NCI-H187 (cell line): ENCODE measurements at places on chromosomes 4 and X.

- DNase-seq, result no peak
Observed at GRCh38 chr4:181061787-181062186, 1181.4 kb upstream of the TENM3 start.

DNA sequence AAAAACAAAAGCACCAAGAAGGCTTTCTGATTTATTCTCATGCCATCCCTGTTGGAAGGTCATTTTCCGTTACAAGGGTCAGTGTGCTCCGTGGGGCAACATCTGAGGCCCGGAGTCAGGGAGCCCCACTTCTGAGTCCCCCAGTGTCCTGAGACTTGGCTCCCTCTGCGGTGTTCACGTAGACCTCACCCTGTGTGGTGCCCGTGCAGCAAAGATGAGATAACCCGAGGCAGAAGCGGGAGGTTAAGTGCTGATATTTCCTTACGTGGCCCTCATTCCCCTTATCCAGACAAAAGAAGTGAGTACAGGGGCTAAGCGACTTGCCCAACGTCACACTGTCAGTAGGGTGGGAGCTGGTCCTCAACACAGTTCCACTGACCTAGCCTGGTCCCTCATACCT is 3.5 kb downstream of the JAKMIP1 start:
- no peak for DNase-seq

DNA sequence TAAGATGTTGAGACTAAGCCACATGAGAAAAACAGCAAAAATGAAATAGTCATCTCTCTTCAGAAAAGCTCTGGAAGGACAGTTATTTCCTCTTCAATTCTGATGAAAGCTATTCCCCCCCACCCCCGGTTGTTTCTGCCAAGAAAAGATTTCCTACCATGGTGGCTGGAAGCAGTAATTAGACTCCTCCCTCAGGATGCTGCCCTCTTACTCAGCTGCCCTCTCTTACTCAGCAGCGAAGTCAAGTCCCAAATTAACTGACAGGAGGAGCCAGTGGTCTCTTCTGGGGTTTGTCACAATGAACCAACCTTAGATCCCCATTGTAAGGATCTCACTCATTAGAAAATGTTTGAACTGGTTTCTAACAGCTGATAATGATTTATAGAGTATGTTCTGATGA is 38.0 kb downstream of the GPM6B start:
- DNase-seq, result no peak

- no peak for DNase-seq
Observed at GRCh38 chr4:40990236-40990898, 224.0 kb downstream of the APBB2 start.

- no peak for DNase-seq
Observed at GRCh38 chrX:123740006-123740405, 7.2 kb upstream of the THOC2 start.

DNA sequence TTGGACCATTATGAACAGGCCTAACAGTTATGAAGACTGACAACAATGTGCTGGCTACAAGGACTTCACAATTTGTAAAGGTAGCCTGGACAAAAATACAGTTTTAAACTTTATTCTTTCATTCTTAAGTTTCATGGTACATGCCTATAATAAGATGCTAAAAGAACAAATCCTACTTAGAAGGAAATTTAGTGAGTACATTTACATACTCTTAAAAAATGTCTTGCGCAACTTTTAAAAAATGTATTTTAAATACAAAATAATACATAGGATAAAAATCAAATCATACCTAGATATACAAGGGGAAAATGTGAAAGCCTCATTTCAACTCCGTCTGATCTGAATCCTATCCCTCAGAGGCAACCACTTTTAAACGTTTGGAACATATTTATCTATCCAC is 200.7 kb upstream of the SPIN4 start:
- DNase-seq, result no peak

GRCh38 chr4:55358668-55359067 is 12.6 kb downstream of the SRD5A3 start:
- no peak for DNase-seq

DNA sequence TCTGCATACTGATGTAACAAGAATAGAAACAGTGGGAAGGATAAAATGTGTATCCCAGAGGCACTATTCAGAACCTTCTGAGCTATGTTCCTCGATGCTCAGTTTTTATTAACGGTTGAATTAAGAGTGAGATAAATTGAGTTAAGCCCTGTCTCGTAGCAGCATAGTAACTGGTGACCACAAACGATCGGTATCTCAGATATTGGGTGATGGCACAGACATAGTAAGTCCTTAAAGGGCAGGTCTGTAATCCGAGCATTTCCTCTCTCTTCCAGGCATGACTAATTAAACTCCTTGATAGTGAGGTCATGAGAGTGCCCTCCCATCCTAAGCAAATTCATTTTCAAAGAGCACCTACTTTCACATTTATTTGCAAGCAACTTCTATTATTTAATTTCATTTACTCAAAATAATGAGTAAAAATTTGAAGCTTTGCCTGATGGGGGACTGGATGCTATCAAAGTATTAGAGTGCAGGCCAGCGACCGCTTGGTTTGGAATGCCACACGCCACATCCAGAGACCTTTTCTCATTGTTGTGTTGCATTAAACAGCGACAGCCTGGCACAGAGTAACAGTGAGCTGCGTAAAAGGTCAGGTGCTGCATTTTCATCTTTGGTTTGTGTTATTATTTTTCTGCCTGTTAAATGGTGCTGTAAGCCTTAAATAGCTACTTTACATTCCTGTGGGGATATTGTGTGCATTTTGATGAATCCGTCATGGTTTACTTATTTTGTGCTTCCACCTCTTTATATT is 101.9 kb downstream of the PCDH7 start:
- no peak for DNase-seq

DNA sequence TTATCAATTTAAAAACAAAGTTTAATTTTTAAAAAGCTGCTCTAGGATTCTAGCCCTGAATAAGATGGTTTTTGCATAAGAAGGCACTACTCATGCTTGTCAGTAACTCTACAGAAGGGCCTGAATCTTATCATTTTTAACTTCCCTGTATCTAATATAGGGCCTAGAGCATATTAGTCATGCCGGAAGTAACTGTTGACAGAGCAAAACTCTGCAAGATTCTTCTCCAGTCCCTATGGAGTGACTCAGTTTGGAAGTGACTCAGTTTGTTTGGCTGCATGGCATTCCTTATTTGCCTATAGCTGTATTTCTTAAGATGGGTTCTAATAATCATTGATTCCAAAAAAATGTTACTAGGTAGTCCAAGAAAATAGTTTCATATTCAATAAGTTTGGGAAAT is 431.8 kb upstream of the HTR2C start:
- no peak for DNase-seq

GRCh38 chr4:60805500-60806313 is 394.4 kb upstream of the ADGRL3 start:
- peak; percentile 8 for DNase-seq
